ENCODE measurements at places on chromosomes 2 and 18.

GRCh38 chr2:38535744-38536506 lies 66.8 kb downstream of the HNRNPLL start:
- DNase-seq: peak; percentile 71

DNA sequence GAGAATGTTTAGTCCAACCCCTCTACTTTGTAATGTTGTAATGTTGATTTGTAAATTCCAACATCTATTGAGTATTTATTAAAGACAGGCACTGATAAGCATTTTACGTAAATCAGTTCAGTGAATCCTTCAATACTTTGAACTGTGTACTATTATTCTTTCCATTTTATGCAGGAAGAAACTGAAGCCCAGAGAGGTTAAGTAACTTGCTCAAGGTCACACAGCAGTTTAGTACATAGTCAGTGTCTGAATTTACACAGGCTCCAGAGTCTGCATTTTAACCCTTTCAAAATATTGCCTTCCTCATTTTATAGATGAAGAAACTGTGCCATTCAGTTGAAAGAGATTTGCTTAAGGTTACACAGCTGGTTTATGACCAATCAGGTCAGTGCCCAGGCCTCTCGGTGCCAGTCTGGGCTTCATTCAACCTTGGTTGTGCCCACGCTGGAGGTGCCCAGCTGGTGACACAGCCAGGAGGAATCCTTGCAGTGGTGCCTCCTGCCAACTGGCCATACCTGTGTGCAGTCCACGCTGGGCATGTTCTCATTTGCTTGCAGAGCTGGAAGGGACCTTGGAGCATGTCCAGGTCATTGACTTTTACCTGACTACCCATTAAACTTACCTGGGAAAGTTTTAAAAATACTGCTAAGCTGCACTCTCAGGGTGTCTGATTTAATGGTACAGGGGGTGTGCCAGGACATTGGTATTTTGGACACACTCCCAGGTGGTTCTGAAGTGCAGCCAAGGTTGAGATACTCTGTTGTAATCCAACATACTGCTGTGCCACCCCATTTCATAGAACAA lies 74.3 kb upstream of the CYRIA start:
- no peak for DNase-seq

DNA sequence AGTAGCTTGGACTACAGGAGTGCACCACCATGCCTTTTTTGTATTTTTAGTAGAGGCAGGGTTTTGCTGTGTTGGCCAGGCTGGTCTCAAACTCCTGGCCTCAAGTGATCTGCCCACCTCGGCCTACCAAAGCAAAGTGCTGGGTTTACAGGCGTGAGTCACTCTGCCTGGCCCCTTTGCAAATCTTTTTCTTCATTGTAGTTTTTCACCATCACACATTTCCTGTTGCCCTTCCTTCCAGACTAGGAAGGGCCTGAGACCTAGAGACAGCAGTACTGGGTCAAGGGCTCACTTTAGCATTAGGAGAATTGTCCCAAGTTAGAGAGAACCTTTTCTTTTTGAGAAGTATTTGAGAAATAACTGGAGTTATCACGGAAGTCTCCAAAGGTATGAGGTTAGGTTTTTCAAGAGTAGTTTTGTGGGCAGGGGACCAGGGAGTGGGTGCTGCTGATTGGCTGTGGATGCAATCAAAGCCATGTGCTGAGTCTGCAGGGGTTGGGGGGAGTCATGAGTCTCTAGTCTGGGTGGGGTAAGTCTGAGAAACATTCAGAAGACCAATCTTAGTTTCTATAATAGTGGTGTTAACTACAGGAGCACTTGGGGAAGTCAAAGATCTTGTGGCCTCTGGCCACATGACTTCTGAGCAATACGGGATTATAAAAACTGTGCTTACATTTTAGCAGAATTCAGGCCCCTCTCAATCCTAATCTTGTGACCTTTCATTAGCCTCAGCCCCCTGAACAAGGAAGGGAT lies 23.7 kb downstream of the B3GNT2 start:
- DNase-seq: no peak

DNA sequence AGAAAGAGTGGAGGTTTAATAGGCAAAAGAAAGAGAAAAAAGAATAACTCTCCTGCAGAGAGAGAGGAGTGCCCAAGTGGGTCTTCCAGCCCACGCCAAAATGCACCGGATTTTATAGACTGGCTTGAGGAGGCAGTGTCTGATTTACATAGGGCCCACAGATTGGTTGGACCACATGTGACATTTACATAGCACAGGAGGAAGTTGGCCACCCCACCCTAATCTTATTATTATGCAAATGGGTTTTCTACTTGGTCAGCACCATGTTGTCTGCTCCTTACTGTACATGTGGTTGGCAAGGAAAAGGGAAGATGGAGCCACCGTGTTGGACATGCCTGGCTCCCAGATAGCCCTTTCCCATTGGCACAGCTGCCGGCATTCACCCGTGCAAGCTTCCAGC lies 56.8 kb downstream of the SP110 start:
- DNase-seq: peak; percentile 10

GRCh38 chr2:9975328-9975727 lies 23.8 kb downstream of the GRHL1 start:
- DNase-seq: no peak

GRCh38 chr2:157480182-157480961 lies 36.5 kb upstream of the CYTIP start:
- no peak for DNase-seq

DNA sequence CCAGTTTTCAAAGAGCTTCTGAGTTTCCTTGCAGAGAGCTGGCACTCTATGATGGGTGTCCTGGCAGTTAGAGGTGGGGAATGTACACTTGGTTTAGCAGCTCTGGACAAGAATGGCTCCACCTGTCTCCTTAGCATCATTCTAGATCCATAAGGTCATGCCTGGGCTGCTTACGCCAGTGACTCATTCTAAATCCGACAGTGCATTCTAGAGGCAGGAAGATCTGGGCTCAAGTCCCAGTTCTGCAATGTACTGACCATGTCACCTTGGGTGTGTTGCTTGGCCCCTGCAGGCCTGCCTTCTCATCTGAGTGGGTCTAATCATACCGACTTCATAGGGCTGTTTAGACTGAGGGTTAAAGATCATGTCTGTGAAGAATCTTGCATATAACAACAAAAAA lies 46.5 kb downstream of the PTGR3 start:
- no peak for DNase-seq

DNA sequence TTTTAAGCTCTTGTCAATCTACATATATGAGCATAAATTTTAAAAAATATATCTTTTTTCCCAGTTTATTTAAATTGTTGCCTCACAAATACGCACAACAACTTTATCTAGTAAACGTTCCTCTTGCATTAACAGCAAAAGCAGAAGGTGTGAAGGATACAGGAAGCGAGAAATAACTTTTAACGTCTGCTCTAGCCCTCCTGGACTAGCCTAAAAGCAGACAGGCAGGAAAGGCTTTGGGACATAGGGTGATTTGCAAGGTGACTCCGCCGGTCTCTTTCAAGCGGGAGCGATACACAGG lies 434 bp upstream of the DUSP19 start:
- DNase-seq: no peak

DNA sequence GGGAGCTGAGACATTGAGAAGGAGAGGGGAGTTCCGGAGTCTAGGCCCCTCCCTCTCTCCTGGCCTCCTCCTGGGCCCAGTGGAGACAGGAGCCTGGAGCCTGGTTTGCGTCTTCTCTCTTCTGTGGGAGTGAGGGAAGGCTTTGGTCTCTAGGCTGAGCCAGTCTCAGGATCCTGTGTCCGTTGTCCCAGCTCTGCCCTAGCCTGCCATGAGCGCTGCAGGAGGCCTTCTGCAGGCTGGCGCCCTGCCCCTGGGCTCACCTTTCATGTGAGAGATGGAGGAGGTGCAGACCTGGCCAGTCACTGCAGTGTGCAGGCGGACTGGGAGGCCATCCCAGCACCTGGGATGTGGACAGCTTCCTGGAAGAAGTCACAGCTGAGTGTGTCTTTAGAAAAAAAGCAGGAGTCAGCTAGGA lies 8.7 kb downstream of the IMPA2 start:
- DNase-seq: no peak

- no peak for DNase-seq
Observed at GRCh38 chr2:159010340-159010739, 41.9 kb downstream of the TANC1 start.

DNA sequence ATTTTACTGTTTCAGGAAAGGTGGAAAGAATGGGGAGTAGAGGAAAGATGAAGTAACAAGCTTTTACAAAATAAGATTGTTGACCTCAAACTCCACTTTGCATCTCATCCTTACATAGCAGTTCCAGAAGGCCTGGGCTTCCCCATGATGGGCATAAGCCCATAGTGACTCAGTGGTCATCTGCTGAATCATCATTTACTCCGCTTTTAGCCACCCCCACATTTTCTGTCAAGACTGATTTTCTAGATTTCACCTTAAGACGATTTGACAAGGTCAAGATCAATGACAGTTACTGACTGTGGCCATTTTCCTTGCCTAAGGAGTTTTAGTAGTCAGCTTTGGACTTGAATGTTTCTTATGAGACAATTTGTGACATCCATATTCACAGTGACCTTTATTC lies 49.4 kb downstream of the PLEKHM3 start:
- no peak for DNase-seq

DNA sequence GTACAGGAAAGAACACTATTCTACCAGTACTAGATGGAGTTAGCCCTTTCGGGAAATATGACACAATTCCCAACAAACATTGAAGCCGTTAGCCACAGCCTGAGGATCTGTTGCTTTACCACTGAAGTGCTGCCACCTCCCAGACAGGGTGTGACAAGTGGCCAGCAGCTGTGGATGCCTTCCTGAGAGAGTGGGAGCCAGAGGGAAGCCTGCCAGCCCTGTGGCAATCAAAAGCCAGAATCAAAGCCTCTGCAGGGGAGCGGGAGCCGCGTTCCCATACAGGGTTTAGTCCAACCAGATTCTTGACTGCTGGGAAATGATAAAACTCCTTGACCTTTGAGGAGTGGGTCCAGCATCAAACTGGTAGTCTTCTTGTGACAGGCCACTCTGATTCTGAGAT lies 38.0 kb downstream of the SLC4A1AP start:
- peak; percentile 5 for DNase-seq

DNA sequence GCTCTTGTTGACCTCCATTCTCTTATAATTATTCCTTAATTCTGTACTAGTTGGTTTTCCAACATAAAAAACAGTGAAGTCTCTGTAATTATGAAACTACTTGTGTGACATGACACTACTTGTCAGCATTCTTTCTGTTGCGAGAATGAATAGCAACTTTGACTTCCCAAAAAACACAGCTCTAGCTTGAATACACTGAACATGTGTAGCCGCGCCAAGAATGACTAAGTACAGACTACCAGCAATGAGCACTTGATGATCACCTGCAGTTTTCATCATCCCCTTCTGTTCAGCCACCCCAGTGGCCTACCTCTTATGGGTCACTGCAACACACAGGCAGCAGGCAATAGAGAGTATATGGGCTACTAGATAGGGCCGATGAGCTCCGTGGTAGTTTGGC lies 229.3 kb downstream of the TGIF1 start:
- no peak for DNase-seq

DNA sequence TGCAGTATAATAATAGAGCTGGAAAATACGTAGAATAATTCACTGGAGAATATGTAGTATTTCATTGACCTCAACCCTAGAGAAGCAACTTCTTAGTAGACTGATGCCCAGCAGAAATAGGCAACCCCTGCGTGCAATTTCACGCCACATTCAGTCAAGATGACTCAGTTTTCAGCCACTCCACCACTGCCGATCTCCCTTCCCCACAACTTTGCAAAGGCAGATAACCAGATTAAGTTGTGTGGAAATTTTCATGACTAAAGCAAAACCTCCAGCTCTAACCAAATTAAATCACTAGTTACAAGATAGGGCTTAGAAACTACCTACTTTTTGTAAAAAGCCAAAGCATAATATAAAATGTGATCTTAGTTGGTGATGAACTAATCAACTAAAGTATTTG lies 63.3 kb upstream of the STK17B start:
- no peak for DNase-seq

GRCh38 chr18:9835825-9836224 lies 49.9 kb upstream of the TXNDC2 start:
- DNase-seq: no peak

DNA sequence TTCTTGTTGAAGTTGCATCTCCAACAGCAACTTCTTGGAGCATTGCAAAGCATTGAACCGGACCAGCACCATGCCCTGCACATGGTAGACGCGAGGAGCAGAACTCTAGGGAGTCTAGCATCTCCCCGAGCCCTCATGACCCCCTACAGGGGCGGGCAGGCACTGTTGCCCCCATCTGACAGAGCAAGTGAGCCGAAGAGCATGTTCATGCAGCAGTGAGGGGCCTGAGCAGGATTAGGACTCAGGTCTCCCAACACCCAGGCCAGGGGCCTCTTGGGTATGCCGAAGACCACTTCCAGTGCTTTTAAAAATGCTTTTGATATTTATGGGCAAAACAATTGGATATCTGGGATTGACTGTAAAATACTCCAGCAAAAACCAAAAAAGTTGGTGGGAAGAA lies 163.3 kb downstream of the TFCP2L1 start:
- no peak for DNase-seq

- DNase-seq: no peak
Observed at GRCh38 chr2:230864122-230864604, 579 bp upstream of the ITM2C start.

GRCh38 chr2:235378944-235379343 lies 114.9 kb upstream of the AGAP1 start:
- DNase-seq: no peak

DNA sequence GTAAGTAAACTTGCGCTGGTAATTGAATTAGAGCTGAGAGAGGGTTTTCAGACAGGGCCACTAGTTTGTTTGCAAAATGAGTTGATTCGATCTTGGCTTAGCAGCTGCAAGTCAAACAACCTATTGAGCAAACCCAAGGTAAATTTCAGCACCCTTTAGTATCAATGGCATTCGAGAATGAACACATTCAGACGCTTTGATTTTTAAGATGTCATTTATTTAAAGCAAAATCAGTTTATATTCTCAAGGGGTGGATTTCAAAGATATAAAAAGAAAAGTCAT lies 44.2 kb downstream of the TGIF1 start:
- DNase-seq: no peak

DNA sequence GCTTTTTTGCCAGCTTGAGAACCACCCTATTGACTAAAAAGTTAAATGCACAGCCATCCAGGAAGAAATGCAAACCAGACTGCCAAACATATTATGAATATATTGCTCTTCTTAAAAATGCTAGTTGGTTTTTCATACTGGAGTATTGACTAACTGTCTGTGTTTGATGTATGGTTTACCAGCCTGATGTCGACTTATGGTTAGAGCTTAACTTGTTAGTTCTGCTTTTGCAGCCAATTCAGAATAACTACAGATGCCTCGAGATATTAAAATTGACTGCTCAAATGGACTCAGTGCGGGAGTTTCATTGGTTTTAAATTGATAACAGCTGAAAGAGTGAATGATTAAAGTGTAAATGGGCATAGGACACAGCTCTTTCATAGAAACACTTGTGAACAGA lies 369.8 kb downstream of the ARHGAP15 start:
- DNase-seq: no peak

DNA sequence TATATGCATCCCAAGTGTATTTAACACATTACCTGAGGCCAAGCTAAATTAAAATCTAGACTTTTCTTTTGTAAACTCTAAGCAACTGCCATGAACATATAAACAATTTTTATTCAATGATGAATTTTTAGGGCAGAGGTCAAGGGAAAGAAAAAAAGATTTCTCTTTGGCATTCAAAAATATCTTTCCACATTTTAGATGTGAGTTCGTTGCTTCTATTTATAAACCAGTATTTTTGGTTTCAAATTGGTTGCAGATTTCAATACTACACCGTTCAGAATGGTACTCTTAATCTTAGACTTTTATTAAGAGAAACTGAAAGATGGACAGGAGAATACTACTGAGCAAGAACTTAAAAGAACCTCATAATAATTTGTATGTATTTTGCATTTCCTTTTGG lies 293.6 kb upstream of the CCDC68 start:
- no peak for DNase-seq

- DNase-seq: no peak
Observed at GRCh38 chr18:9105420-9105819, 2.9 kb downstream of the NDUFV2 start.

- DNase-seq: no peak
Observed at GRCh38 chr2:286774-287392, 1.0 kb downstream of the ALKAL2 start.

All from NCI-H524 (cell line).